ENCODE measurements at places on chromosomes 3 and 15.

GRCh38 chr3:134356411-134357040 is 17.7 kb downstream of the AMOTL2 start:
- no peak for DNase-seq

GRCh38 chr3:17500618-17501017 is 241.8 kb downstream of the TBC1D5 start:
- DNase-seq = no peak

- DNase-seq = no peak
Observed at GRCh38 chr3:84601303-84601702, 357.5 kb upstream of the CADM2 start.

DNA sequence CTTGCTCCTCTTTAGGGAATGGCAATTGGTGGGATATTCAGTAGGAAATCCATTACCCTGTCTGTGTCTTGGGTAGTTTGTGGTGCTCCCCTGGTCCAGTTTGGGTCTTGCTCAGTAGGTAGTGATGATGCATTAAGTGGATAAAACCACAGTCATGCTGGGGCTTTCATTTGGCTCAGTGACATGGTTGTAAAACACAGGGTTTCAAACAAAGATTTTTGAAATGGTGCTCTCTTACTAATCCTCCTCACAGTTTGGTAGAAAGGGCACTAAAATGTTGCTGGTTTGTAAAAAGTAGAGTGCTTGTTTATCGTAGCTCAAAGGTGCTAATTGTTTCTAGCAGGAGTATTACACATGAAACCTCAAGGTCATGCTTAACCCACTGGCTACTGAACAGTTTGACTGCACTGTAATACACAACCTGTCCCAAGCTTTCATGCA is 22.9 kb downstream of the BBX start:
- DNase-seq = no peak

Measured in cortex of kidney (tissue), 1 donor.